Ureter (tissue), 1 donor: ENCODE measurements at places on chromosomes 2 and 18. TPM values are rescaled to one million over a fixed set of nuclear protein-coding genes. Genes with fewer than 3 reads are reported as not detected.

DNA sequence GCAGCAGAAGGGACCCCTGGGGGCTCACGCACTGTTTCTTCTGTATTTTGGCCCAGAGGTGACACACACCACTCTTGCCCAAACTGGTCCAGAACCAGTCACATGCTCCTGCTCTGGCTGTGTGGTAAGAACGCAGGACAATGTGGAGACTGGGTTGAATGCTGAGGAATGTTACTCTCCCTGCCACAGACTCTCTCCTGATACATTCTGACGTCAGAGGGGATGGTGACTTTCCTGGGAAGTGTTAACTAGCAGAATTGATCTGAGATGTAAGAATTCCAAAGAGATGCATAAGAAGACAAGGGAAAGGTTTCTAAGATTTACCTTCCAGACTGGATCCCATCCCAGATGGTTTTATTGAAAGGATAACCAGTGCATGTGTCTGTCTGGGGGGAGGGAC is 100.8 kb downstream of the ASB1 start:
- DNase-seq = no peak

GRCh38 chr2:181621779-181622490 is 35.0 kb downstream of the CERKL start:
- no peak for DNase-seq

- no peak for DNase-seq
Observed at GRCh38 chr2:140604096-140604495, 1526.7 kb downstream of the LRP1B start.

The DYNAP gene
- total RNA-seq = not detected

DNA sequence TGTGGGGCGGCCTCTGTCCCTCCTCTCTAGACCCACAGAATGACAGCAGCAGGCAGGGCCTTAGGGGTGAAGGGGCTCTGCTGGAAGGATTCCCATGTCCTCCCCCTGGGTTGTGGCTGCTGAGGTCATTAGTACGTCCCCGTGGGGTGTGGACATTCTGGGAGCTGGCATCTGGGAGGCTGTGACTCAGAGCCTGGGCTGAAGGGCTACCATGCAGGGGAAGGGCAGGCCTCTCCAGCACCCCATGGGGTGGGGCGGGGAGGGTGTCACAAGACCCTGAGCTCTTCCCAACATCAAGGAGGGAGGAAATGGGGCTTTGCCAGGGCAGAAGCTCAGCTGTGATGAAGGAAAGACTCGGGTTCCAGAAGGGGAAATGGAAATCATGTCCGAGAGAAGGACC is 105.8 kb upstream of the SMAD2 start:
- DNase-seq = peak; percentile 42

DNA sequence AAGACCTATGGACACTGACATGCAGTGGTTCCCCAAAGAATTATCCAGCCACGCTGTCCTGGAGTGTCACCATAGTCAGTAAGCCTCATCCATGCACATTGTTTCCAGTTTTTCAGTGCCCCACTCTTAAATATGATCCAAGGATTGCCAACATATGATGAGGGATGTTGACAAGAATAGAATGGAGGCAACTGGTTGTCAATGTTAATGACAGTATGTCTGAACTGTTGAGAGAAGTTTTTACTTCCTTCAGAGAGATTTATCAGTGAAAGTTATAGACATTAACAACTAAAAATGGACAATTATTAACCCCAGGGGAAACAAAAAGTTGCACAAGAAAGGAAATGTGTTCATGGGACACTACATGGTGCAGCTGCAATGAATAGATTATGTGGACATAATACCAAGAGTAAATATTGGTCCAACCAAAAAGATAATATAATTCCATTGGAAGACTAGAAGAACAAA is 69.9 kb downstream of the CYP26B1 start:
- no peak for DNase-seq

The TCF4 gene
- 86.7 TPM for total RNA-seq

DNA sequence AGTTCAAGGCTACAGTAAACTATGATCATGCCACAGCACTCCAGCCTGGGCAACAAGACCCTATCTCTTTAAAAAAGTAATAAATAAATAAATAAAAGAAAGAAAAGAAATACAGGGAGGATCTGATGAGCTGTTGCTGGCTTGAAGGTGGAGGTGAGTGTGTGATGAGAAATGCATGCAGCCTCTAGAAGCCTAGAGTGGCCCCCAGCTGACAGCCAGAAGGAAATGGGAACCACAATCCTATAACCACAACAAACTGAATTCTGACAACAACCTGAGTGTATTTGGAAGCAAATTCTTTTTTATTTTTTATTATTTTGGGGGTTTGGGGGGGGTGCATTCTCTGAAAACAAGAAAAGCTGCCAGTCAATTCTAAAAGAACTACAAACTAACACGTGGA is 14.6 kb downstream of the NOL10 start:
- no peak for DNase-seq

DNA sequence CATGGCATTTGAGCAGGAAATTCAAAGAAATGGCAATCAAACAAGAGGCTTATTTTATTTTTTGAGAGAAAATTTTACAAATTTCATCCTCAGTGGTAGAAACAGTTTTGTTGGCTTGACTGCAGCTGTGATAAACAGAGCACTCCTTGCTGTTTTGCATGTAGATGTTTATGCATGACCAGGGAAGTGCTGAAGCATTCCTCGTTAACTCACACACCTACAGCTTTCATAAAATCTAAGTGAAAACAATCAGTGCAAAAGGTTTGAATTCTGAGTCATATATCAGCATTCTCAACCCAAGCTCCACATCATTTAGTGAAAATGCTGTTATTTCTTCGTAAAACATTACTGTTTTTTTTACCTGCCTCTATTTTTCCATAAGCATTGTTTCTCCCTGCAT is 146.6 kb upstream of the CCDC68 start:
- no peak for DNase-seq

DNA sequence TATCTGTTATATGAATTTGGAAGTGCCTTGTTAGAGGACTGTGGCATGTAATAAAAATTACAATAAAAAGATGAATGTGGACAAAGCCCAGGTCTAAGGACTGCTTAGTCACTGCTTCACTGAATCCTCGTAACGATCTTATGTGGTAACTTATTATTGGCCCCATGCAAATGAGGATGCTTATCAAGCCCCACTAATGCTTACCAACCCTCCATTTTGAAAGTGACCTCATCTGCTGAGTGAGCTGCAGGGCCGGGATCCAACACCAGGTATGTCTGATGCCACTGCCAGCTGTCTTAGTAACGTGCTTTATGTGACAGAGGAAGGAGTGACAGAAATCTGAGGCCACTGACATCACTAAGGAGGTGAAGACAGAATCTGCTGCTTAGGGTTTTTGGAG is 65.3 kb upstream of the CCDC85A start:
- no peak for DNase-seq

The PLEKHH2 gene
- 9.8 TPM for total RNA-seq

- DNase-seq = no peak
Observed at GRCh38 chr2:28681606-28682005, 70.0 kb upstream of the PPP1CB start.

GRCh38 chr2:60025496-60025895 is 528.0 kb downstream of the BCL11A start:
- no peak for DNase-seq

The RSAD2 gene
- 4.4 TPM for total RNA-seq

DNA sequence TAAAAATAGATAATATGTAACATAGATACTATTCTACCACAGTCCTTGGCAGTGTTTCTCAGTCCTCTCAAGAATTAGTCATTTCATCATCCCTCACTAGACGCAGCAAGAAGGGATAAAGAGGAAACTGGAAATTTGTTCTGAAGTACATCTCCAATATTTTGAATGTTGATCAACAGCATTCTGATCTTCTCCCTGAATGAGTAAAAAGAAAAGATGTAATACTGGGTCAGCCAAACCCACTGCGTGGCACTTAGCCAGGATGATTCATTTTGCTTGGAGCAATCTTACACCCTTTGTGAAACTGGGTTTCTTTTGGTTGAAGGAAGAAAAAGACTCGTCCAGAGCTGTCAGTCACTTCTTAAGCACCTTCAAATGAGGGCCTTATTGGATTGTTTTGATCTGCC is 54.1 kb downstream of the TAF1B start:
- peak; percentile 86 for DNase-seq

DNA sequence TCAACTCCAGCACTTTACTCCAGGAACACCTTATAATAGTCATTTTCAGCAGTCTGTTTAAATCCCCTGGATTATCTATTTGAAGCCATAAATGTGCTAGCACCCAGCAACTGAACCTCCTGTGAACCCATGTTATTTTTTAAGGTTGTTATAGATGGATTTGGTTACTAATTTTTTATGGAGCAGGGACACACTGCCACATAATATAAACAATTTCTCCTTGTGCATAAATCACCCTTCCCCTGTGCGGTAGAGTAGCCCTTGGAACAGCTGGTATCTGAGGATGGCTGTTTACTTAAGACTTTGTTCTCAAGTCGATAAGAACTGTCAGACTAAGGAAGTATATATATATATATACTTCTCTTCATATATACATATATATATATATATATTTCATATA is 367.4 kb downstream of the EPHA4 start:
- DNase-seq = no peak

The NDC80 gene
- 0.91 TPM for total RNA-seq

- DNase-seq = no peak
Observed at GRCh38 chr2:60862642-60863041, 18.7 kb upstream of the REL start.

GRCh38 chr2:101775636-101776035 is 78.1 kb downstream of the MAP4K4 start:
- DNase-seq = no peak

DNA sequence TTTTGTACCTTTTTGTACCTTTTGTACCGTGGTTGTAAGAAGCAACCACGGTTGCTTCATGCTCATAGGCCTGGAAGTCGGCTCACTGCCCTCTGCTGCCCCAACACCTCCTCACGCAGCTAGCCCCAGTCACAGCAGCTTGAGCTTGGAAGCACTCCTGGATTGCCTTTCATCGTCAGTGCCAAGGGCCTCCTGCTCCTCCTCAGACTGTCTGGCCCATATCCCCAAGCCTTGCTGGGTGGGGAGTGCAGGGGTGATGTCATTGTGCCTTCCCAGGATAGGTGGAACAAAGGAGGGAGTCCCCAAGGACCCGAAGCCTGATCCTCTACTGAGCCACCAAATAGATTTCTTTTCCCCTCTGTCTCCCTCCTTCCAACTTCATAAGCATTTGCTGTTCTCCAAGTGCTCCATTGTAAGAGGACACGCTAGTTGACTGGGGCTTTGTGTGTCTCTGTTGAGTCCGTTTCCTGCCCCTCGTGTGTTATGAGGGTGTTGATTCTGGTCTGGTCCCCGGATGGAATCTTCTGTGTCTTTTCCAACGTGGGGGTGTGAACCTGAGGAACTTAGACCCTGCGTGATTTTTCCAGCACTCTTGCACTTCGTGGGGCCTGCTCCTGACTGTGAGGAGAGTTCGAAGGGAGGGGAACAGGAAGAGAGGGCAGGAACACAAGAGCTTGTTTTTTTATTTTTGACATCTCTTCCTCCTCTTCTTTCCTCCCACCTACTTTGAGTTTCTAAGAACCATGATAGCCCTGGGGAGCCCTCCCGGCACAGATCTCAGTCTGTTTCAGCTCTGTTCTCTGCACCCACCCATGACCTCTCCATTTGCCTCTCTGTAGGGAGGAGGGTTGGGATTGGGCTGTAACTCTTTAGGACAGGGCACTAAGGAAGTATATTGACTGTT is 127.2 kb upstream of the EML6 start:
- DNase-seq = no peak

The IL18RAP gene
- total RNA-seq = 2.6 TPM

DNA sequence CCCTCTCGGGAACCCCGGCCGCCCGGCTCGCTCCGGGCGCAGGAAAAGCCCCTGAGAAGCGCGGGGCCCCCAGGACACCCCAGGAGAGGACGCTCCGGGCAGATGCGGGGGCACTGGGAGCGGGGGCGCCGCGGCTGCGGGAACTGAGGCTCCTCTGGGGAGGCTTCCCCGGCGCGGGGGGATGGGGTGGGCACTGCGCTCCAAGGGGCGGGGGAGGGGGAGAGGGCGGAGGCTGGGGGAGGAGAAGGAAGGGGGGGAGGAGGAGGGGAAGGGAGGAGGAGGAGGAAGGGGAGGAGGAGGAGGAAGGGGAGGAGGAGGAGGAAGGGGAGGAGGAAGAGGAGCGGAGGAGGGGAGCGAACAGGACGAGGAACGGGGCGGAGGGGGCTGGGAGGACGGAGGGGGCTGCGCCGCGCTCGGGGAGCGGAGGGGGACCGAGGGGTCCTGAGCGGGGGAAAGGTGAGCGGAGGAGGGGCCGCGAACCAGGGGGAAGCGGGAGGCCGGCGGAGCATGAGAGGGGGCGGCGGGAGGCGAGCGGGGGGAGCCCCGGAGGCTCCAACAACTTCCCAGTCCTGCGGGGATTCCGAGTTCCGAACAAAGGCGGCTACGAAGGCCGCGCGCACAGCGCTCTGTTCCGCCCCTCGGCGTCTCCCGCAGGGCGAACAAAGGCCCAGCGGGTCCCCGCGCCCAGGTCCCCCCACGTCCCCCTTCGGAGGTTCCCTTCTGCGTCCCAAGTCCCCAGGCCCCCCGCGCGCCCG is 742 bp downstream of the PXDN start:
- peak; percentile 50 for DNase-seq

The SERPINB11 gene
- total RNA-seq = not detected

GRCh38 chr2:4973973-4974372 is 718.2 kb upstream of the SOX11 start:
- DNase-seq = no peak

DNA sequence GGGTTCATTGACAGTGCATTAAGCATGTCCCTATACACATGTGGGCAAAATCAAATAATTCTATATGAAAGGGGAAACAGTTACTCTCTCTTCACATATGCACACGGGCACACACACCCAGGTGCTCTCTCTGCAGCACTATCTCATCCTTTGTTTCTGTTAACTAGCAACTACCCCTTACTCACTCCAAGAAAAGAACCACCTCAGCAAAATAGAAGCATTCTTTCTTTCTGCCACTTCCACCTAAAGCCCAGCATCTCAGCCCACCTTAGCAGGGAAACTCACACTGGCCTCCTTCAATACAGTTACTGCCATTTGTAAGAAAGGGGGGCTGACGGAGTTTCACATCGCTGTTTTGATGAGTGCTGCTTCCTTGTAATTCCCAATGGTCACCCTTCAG is 216.3 kb upstream of the ID2 start:
- no peak for DNase-seq

The POTEC gene
- not detected for total RNA-seq

The IL1RL1 gene
- 18.3 TPM for total RNA-seq

DNA sequence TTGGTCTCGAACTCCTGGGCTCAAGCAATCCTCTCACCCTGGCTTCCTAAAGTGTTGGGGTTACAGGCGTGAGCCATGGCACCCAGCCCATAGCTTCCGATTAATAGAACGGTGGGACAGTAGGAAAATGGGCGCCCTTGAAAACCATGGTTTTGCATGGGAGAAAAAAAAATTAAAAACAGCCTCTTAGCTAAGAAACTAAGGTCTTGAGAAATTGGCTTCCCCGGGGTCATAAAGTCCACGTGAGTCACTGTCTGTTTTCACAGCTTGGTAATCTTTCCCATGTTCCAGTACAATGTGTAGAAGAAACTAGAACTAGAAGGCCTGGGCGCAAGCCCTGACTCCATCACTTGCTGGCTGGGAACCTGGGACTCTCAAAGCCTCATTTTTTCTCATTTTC is 20.7 kb downstream of the B3GNT2 start:
- no peak for DNase-seq

- no peak for DNase-seq
Observed at GRCh38 chr2:104388296-104388695, 465.6 kb upstream of the POU3F3 start.
